ENCODE measurements at places on chromosomes 11 and 22.

DNA sequence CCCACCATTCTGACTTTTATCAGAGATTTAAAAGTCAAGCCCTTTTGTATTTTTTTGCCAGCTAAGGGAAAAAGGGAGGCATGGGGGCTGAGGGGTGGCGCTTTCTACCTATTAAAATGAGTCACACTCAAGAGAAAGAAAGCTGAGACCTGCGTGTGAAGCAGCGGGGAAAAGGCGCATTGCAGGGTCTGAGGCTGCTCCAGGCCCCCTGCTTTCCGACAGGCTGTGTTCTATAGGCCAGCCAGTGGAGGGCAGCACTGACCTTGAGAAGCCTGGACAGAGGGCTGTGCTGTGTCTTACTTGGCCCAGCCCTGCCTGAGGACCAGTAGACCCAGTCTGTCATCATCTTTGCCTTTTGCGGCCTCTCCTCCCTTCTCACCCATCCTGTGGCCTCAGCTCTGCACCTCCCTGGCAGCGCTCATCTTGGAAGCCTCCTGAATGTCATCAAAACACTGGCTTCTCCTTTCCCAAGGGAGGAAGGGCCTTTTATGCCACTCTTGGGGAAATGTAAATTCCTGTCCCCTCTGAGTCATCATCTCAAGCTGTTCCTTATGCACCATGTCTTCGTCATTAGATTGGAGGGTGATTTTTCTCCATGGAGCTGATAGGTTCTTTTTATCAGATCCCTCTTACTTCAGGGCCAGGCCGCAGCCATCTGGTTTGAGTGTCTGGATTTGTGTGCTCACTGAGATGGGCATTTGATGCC is 12.6 kb upstream of the MAPK8IP1 start:
- DNase-seq = peak; percentile 57

DNA sequence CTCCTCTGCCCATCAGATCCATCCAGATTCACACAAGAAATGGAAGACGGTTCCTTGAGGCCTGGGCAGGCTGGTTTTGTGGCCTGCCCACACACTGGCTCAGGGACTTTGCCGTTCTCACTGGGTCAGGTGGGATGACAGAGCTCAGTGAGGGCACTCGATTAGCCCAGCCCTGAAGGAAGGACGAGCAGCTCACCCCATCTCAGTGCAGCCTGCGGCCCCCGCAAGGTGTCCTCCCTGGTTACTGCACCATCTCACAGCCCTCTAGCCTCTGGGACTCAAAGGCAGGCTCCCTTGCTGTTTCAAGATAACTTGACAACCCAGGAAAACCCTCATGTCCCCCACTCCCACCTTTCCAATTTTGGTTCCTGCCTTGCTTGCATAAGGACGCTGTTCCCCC is 4.2 kb downstream of the SLC16A8 start:
- DNase-seq = no peak

DNA sequence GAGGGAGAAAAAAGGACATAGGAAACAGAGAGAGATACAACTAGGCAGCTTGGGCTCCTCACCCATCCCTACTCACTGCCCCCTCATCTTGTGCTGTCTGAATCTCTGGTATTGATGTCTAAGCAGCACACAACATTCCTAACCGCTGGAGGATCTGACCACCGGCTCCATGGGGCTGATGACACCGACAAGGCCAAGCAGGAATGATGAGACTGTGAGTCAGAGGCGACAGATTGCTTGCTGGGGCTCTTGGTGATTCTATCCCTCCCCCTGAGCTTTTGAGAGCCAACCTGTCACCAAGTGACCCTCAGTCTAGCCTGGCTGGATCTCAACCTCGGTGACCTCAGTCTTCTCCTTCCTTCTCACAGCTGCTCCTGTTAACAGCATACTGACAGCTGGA is 13.8 kb downstream of the PAMR1 start:
- no peak for DNase-seq

DNA sequence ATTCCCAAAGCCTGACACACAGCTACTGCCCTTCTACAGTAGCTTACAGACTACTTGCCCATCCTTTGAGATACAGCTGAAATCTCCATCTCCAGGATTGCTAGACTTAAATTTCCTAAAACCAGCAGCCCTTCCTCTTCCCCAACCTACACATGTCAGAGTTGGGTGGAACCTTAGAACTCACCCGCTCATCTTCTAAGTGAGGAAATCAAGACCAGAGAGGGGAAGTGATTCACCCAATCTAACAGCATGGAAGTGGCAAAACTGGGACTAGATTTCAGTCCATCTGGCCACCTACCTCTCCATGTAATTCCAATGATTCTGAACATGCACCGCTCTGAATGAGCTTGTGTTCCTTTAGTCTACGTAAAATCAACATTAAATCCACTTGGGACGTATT is 1.0 kb upstream of the TMEM86A start:
- no peak for DNase-seq

- no peak for DNase-seq
These were observed 47.1 kb downstream of the ASCL2 start for GRCh38 chr11:2223153-2223794.

DNA sequence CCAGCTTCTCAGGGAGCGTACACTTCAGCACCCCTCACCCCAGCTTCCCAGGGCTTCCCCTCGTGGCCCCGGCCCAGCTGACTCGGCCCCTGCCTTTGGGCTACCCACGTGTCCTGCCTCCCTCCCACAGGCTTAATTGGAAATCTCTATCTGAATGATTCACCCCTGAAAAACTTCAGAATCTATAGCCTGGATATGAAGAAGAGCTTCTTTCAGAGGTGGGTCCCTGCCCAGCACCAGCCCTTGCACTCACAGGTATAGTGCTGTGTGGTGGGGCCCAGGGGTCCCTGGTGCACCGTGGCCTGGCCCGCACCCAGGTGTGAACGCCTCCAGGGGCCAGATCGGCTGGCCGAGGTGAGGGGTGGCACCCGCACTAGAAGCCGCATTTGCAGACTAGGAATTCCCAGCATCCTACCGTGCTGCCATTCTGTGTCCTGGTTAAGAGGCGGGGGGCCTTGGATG is 38.4 kb downstream of the B3GAT1 start:
- DNase-seq = no peak

DNA sequence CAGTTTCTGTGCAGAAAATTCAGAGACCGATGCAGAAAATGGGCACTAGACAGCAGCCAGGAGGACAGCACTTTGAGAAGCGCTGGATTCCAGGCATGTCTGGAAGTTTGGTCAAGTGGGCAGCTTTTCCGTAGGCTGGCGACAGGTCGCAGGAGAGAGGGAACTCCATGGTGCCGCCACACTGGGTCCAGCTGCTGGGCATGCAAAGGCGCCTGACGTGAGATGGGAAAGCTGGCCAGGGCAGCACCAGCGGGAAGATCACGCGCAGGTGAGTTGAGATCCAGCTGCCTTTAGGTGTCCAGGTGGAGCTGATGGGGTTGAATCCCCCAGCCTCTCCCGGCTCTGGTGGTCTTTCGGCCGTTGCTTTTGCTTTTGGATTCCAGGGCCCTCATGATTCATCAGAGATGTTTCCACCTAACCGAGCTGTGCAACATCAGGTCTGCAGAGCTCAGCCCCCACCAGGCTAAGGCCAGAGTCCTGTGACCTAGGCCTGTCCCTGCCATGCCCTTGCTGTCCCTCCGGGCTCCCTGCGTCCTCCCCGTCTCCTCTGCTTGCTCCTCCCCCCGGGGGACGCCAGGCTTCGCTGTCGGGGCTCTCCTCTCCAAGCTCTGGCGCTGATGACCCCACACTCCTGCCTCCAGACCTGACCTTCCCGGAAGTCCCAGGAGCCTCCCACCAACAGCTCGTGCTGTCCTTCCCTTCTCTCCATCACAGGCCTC is 1001.7 kb downstream of the BRD1 start:
- DNase-seq = no peak

GRCh38 chr11:66789097-66789890 is 53.9 kb upstream of the RCE1 start:
- DNase-seq = no peak

DNA sequence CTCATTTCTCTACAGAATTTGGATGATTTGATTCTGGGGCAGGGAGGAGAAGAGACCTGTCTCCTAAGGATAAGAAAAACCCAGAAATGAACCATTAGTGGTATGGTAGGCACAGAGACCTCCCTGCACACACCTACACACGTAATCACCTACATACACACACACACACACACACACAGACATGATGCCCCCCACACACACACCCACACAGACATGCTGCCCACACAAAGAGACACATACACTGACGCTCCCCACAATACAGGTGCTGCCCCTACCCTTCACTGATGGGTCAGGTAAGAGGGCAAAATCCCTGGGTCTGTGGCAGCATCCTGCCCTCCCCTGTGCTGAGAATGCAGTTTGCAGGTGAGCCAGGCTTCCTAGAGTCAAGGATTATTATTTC is 1.1 kb upstream of the SYT7 start:
- DNase-seq = no peak

DNA sequence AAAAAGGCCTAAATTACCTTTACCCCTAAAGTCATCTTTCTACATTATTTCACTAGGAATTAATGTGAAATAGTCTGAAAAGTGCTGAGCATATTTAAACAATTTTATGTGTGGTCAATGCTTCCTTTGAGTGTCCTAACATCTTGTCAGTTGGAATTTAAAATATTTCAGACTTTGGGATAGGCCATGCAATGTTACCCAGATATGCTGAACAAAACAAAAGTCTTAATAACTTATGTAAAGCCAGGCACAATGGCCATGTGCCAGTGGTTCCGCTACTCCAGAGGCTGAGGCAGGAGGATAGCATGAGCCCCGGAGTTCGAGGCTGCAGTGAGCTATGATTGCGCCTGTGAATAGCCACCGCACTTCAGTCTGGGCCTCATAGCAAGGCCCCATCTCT is 137.4 kb downstream of the CADM1 start:
- no peak for DNase-seq

DNA sequence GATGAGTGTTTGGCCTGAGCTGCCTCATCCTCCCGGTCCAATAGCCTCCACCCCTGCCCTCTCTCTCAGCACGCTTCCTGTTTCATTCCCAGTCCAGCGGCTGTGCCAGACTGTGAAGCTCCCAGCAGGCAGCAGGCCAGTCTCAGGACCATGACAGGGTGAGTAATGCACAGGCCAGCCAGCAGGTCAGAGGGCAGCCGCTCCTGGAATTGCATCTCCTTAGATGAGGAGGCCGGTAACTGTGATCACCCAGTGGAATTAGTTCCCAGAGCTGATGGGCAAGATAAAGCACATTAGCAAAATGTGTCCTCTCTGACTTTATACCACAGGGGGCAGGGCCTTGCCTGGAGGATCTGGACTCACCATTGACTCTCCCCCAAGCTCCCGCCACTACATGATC is 251.2 kb downstream of the ETS1 start:
- DNase-seq = no peak

DNA sequence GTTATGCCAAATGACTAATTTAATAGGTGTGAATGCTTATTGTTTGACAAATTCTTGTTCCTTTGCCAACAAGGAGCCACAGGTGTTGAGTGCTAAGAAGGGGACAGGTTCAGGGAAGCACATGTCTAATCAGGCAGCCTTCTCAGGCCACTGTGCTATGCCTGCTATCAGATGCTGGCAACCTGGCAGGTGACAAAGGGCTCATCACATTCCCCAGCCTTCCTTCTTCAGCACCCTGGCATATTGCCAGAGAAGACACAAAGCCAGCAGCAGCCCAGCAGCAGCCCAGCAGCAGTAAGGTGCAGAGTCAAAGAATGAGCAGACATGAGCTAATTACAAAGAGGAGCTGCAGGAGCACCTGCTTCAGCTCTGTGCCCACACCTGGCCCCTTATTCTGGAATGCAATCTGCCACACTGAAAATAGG is 68.2 kb downstream of the GUCY1A2 start:
- DNase-seq = no peak

GRCh38 chr11:69816671-69817070 is 2.5 kb downstream of the FGF3 start:
- DNase-seq = no peak

DNA sequence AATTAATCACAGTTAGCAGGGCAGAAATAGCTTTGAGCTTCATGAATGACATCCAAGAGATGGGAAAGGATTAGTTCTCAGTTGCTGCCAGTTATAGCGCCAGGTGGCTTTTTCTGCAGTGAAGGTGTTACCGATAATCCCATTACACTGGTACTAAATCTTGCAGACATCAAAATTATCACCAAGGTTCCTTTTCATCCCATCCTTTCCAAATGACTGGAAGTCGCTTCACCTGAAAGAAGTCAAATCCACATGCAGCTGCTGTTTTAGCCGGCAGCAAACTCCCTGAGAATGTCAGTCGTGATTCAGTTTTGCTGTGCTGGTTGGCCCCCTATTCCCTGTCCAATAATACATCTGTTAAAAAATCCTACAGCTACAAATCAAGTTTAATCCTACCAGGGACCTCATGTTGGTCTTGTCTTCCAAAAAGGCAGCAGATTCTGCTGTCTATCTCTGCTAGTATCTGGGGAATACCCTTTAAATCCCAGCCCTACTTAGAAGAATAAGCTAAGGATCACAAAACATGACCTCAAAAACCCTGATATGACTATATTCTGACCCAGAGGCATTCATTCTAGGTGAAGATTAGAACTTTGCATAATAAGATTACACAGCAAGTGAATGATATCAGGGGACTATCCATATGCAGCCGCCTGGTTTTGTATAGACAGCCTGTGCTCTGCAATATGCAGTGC is 31.7 kb downstream of the IMMP1L start:
- DNase-seq = no peak

GRCh38 chr11:128579798-128580504 is 7.4 kb downstream of the ETS1 start:
- no peak for DNase-seq

- no peak for DNase-seq
These were observed 77.2 kb upstream of the PPARA start for GRCh38 chr22:46072981-46073682.

GRCh38 chr22:48258064-48258701 is 1495.7 kb downstream of the TBC1D22A start:
- DNase-seq = no peak

GRCh38 chr22:31901388-31902137 is 42.8 kb upstream of the YWHAH start:
- no peak for DNase-seq

DNA sequence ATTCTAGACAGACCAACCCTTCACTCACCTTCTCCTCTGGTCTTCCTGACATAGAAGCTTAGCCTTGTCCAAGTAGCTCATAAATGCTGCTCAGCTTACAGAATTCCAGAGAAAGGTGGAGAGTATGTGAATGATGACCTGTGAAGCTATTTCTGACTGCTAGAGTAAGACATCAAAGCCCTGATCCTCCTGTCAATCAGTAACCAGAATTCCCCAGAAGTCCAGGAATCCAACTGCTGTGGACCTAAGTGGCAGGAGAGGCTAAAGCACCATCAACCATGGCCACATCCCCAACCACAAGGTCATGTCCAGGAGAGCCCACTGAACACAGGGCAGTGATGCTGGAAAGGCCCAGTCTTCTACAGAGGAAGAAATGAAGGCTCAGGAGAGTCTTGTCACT is 2.6 kb downstream of the OR51G2 start:
- no peak for DNase-seq

Data from natural killer cell (primary cell).